CD8-positive, alpha-beta memory T cell (primary cell): ENCODE measurements at places on chromosomes 6 and 20.

DNA sequence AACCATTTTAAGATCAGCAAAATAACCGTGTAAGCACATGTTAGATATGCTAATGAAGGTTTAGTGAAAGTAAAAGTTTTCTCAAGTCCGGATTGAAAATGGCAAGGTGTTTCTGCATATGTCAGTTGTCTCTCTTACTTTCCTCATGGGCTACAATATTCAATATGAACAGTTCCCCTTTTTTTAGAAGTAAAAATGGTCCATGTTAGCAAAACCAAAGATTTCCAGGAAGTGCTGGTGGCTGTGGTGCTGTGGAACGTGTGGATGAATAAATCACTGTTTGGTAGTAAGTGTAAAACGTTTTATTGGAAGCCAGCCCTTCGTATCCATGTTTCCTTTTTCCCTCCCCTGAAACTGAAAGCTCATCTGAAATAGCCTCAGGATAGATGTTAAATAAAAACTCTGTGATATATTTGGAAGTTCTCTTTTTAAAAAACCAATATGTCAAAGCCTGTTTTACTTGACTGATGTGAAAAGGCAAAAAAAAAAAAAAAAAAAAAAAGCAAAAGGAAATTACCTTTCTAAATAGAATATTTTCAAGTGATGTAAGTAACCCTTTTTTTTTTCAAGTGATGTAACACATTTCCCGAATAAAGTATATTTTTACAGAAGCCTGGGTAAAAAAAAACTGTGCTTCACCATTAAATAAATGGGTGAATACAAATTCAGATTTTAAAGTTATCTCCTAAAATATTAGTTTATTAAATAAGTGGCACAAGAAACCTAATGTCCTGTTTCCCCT, 41.9 kb downstream of the PLEKHG1 start:
- DNase-seq = no peak
- H3K4me3 ChIP-seq = peak overlapping the region; percentile 36
- H3K4me1 ChIP-seq = no peaks in the 10 kb centered on the region
- H3K27ac ChIP-seq = no peak overlapping the region
- H3K27me3 ChIP-seq = no peaks in the 10 kb centered on the region

DNA sequence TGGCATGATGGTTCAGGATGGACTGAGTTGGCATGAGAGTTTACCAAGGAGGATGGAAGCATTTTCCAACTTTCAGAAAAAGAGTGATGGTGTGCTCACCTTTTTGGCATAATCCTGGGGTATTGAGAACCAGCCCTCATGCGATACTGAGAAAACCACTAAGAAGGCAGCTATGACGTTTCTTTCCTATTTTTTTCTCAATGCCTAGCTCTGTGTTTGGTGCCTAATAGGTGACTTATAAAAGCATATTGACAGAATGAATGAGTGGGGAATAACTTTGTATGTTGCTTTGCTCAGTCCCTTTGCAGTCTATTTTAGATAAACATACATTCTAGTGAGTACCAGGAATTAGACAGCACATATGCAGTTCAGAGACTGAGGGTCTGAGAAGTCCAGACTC, 816.3 kb downstream of the DHX35 start:
- H3K4me1 ChIP-seq = no peaks in the 10 kb centered on the region
- H3K27me3 ChIP-seq = no peaks in the 10 kb centered on the region
- no peak overlapping the region for H3K27ac ChIP-seq
- H3K4me3 ChIP-seq = no peak overlapping the region

- H3K27me3 ChIP-seq = no peaks in the 10 kb centered on the region
- no peak for DNase-seq
- H3K27ac ChIP-seq = no peak overlapping the region
- H3K36me3 ChIP-seq = no peaks in the 10 kb centered on the region
- H3K4me3 ChIP-seq = no peak overlapping the region
- H3K4me1 ChIP-seq = peaks cover 5% of the 10 kb centered on the region
Observed at GRCh38 chr6:117542493-117542892, 59.8 kb downstream of the GOPC start.

DNA sequence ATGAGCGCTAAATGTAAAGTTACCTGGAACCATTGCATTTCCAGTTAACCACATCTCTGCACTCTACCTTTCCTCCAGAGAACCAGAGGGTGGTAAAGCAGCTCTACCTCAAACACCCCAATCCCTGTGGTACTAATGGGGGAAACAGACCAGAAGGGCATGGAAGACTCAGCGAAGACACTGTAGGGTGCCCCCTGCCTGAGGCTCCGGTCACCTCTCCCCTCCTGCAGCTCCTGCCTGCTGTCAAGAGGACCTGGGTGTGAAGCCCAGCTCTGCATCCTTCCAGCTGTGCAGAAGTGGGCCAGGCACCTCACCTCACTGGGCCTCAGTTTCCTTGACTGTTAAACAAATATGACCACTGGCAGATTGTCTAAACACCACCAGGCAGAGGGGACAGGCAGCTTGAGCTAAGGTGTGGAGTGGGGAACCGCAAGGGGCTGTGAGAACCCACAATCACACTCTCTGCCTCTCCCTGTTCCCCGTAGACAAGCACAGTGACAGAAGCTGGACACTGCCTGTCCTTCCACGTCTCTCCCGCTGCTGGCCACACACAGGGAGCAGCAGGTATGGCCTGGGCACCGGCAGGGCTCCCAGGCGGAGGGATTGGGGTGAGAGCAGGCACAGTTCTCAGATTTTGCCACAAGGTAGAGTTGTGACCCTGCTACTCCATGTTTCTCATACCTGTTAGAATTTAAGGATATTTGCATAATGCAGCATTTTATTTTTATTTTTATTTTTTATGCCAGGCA, 9.1 kb upstream of the BPIFA2 start:
- no peak overlapping the region for H3K27ac ChIP-seq
- H3K4me1 ChIP-seq = no peaks in the 10 kb centered on the region
- H3K36me3 ChIP-seq = no peaks in the 10 kb centered on the region
- no peak overlapping the region for H3K4me3 ChIP-seq
- peaks cover 4% of the 10 kb centered on the region for H3K27me3 ChIP-seq
- no peak for DNase-seq

DNA sequence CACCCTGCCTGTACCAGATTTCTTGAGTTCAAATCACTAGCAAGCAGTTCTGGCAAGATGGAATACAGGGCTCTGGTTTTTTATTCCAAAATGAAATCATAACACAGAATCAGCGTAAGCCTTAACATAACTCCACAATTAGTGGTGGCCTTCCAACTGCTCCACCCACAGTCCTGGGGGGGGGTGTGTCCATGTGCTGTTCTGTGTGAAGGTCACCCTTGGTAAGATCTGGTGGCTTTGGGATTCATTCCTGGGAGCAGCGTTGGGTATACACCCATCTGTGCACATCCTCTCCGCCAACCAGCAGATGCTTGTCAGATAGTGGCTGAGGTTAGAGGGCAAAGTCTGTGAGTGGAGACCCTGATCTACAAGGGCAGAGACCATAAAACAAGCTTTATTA, 49.9 kb upstream of the CD83 start:
- H3K27ac ChIP-seq = no peak overlapping the region
- DNase-seq = no peak
- H3K4me3 ChIP-seq = no peak overlapping the region
- no peaks in the 10 kb centered on the region for H3K36me3 ChIP-seq

DNA sequence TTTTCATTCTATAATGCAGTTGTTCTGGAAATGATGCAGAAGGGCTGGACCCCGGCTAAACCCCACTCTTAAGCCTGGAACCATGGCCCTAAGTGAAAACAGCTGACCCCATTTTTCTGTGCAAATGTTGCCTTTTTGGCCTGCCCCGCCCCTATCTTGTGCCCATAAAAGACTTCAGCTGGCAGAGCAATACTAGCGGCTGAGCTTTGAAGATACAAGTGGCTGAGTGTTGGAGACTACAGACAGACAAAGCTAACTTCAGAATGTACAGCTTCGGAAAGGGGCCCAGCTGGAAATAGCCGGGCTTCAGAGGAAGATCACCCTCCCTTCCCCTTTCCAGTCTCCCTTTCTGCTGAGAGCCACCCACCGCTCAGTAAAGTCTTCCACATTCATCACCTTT, 258.6 kb upstream of the SPTLC3 start:
- H3K36me3 ChIP-seq = no peaks in the 10 kb centered on the region
- no peaks in the 10 kb centered on the region for H3K4me1 ChIP-seq
- no peak overlapping the region for H3K27ac ChIP-seq
- DNase-seq = no peak
- no peak overlapping the region for H3K4me3 ChIP-seq
- H3K27me3 ChIP-seq = no peaks in the 10 kb centered on the region
